Activated CD8-positive, alpha-beta memory T cell treated with anti-CD3 and anti-CD28 coated beads for 48 hours (primary cell): ENCODE measurements at places on chromosomes 1 and 21.

GRCh38 chr1:95728841-95729240, 494.8 kb downstream of the RWDD3 start:
- DNase-seq = no peak

GRCh38 chr1:206103979-206104378, 13.2 kb downstream of the AVPR1B start:
- DNase-seq = no peak

DNA sequence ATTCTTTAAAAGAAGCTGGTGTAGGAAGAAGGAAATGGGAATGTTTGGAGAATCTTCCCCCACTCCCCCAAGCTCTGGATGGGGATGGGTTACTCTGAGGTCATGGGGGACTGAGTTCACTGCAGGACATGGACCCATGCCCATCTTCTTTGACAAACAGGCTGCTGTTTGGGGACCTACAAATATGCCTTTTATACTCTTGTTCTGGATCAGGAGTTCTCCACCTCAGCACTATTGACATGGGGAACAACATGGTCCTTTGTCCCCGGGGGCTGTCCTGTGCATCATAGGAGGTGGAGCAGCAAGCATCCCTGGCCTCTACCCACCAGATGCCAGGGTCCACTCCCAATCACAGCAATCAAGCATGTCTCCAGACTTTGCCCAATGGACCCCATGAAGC, 365.8 kb upstream of the C1orf174 start:
- DNase-seq = no peak

- DNase-seq = no peak
Measured at GRCh38 chr1:170680428-170680827, 16.5 kb downstream of the PRRX1 start.

GRCh38 chr1:10498231-10498630, 23.5 kb downstream of the PEX14 start:
- no peak for DNase-seq

DNA sequence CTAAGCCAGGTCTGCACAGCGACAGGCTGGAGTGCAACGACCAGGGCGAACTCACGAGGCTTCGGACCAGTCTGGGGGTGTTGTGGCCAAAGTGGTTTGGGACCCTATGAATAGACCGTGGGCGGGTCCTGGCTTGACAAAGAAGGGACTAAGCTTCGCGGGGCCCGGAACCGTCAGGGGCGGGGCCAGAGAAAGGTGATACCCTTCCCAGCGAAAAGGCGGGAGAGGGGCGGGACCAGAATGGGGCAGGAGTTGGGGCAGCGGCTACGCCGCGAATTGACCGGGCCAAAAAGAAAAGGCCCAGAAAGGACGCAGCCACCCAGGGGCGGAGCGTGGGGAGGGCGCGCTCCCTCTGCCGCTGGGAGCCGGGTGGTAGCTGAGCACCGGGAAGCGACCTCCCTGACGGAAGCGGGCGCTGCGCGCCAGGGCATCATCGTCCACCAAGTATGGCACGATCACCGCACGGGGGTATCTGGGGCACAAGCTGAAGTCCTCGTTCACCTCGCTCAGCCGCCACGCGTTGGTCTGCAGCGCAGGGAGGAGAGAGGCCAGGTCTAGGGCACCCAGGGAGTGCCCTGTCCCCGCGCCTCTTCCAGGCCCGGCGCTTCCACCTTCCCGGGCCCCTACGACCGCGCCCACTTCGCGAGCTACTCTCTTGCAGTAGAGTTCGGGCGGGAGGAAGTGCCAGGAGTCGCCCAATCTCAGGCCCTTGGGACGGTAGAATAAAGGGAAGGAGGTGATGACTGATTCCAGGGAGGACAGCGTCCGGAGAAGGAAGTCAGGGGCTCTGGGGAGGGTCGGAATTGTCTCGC, 6.7 kb upstream of the FAM167B start:
- no peak for DNase-seq

DNA sequence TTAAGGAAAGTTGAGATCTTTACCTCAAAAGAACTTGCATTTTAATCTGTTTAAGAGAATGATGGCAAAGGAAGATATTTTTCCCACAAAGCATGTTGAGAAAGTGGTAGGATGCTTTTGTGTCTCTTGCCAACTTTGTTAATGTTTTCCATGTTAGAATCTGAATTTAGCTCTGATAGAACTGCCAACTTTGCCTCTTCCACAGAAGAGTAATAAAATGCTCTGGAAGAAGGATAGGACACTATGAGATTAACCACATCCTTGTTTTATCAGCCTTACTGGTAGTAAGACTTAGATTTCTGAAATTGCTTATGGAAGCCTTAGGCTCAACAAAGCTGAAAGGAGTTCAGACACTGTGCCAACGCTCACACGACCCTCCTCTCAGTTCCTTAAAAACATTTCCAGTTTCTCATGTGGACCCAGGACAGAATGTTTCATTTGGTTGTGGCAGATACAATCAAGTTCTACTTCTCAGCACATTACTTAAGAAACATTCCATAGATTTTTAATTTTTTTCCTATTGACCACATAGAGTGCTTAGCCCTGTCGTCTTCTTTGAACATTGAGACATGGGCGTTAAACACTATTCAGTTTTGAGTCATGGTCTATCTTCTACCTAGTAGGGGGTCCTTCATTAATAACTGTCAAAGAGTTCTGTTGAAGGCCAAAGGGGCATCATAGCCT, 59.0 kb downstream of the MTR start:
- no peak for DNase-seq

GRCh38 chr1:157439302-157439954, 112.9 kb downstream of the FCRL5 start:
- no peak for DNase-seq

DNA sequence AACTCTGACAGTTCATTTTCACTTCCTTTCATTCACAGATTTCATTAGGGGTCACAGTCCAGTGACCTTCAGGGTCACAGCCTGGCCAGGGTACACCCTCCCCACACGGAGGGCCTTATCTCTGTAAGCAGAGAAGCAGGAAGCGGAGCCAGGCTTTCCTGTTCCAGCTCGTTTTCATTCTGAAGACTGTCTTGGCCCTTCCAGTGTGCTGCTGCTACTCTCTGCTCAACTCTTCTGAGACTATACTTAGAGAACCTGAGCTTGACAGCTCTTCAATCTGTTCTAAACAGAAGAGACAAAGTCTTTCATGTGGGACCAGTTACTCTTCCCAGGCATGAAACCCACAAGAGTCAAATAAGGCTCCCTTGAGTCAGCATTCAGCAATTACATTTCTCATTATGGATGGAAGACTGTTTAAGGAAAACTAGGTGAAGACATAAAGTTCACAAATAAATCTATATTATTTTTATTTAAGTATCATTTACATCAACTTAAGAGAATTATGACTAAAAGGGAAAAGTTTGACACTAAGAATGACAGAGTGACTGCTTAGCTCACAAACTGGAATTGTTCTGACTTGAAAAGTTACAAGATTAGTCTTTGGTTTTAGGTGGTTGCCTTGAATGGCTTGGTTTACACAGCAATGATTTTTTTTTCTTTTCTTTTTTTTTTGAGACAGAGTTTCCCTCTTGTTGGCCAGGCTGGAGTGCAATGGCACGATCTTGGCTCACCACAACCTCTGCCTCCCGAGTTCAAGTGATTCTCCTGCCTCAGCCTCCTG, 4.8 kb upstream of the TDRD10 start:
- DNase-seq = no peak

GRCh38 chr1:173688300-173688699, 18.6 kb upstream of the ANKRD45 start:
- no peak for DNase-seq

DNA sequence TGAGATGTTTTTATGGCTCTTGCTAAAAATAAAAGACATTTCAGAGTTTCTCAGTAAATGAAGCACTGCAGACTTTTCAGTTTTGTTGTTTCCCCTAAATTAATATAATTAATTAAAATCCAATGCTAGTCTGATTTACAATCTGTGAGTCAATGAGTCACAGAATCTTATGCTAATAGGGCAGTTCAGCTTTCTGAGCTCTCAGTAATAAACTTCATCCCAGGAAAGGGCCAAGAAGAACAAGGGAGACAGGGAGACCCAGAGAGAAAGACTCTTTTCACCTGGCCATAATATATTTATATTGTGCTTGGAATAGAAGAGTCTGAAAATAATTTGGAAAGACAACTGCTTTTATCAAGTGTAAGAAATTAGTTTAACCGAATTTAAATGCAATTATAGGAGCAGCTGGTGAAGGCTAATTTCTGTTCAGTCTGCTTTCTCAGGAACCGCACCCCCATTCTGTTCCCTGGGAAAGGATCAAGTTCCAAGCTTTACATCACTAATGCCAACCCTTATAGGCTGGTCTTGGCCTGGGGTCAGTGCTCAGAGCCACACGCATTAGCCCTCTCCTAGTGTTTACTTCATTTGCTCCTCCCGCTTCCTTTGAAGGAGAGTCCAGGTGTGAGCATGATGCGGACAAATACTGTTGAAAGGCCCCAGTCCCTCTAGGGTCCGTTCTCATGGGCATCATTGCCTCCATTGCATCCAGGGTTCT, 145.6 kb downstream of the ZBTB18 start:
- no peak for DNase-seq

- no peak for DNase-seq
Measured at GRCh38 chr1:54781023-54781723, 16.9 kb upstream of the PARS2 start.

- no peak for DNase-seq
Measured at GRCh38 chr1:156886583-156887281, 6.8 kb upstream of the PEAR1 start.

DNA sequence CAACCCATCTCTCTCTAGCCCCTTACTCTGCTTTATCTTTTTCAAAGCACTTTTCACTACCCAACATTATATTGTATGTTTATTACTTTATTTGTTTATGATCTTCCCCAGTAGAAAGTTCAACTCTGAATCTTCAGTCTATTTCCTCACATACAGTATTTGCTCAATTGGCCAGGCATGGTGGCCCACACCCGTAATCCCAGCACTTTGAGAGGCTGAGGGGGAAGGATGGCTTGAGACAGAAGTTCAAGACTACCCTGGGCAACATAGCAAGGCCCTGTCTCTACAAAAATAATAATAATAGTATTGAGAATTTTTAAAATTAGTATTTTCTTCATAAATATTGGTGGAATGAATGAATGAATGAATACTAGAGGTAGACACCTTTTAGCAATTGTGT, 1.2 kb downstream of the STPG1 start:
- DNase-seq = no peak

DNA sequence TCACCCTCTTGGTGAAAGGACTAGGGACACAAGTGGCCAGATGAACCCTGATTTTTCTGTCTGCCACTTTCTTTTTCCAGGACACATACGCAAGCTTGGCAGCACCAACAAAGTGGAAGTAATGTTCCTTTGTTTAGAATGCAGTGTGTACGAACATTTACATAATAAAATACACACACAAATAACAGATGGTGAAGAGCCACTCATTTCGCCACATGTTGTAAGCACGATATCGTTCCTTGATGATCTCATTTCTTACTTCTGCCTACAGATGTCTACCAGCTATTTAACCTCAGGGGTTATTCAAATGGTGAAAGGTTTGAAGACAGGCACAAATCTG, 670.2 kb upstream of the CXADR start:
- DNase-seq = no peak

DNA sequence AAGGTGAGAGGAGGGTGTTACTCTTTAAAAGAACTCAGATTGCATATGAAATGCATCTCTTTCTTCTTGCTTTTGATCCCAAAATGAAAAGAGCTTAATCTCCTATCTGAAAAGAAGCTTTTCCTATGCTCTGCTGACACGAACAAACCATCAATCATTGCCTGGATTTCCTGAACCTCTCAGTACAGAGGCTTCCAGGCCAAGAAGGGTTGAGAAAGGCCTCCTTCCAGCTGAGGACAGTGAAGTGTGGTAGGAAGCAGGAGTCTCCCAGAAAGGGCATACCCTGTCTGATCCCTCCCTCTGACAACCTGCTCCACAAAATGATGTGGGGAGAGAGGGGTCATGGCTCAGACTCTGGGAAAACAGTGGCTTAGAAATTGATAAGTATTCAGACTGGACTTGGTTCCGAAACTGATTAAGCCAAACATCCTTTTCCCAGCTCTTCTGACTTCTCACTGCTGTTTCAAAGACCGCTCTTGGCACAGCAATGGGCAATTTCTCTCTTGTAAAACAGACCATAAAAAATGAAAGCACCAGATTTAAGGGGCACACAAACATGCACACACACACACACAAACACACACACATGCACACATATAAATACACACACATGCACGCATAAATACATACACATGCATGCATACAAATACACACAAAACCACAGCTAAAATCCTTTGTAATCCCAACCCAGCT, 310.3 kb downstream of the SIPA1L2 start:
- DNase-seq = no peak

DNA sequence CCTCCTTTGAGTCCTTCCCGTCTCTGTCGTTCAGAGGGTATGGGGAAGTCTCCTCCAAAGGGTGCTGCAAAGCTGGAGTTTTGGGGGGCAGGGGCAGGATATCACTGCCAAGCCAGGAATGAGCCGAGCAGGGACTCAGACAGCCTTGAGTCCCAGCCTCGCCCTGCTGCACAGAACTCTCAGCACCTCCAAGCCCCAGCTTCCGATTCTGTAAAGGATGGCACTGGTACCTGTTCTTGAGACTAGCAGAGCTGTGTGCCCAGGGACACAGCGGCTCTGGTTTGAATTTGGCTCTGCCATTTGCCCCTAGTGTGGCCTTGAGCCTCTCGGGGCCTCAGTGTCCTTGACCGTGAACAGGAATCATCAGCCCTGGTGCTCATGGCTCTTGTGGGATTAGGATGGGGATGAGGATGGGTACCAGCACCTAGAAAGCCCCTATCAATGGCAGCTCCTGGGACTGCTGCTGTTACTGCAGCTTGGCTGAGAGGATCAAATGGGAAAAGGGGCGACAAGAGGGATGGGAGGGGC, 1.5 kb upstream of the FBLIM1 start:
- DNase-seq = no peak

DNA sequence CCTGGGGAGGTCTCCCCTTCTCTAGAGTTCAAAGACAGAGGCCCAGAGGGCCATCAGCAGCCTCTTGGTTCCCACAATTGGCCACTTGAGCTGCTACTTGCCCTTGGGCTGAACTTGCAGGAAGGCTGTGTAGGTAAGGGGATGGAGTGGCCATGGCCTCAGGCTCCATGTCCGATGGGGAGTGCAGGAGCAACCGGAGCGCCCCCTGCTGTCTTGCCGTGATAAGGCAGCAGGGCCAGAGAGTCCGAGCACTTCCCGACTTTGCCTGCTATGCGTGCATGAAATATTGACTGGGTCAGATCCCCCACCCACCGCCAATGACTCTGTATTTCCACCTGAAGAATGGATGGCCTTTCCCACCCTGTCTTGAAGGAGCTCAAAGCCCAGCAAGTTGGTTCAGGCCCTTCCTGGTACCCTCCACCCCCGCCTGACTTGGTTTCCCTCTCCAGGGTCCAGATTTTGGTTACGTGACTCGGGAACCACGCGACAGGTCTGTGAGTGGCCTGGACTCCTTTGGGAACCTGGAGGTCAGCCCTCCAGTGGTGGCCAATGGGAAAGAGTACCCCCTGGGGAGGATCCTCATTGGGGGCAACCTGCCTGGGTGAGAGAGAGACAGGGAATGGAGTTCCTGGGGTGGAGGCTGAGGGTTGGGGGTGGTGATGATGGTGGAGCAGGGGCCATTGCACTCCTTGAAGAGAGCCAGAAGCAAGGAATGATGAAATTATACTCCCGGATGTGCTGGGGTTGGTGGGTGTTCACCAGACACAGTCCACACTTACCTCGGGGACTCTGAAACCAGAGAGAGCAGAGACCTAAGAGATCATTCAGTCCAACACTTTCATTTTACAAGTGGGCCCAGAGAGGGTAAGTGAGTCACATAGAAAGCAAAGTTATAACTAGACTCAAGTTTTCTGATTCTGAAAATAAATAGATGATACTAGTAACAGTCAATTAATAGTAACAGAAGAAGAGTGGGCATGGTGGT, 25.6 kb downstream of the PADI3 start:
- peak; percentile 21 for DNase-seq

- no peak for DNase-seq
Measured at GRCh38 chr1:204577794-204578478, 61.7 kb downstream of the MDM4 start.

GRCh38 chr1:235659186-235659771, 9.7 kb upstream of the GNG4 start:
- no peak for DNase-seq
